ENCODE measurements at places on chromosomes 7 and 10.

GRCh38 chr10:50416181-50416824 lies 165.0 kb upstream of the ASAH2 start:
- no peak for DNase-seq

DNA sequence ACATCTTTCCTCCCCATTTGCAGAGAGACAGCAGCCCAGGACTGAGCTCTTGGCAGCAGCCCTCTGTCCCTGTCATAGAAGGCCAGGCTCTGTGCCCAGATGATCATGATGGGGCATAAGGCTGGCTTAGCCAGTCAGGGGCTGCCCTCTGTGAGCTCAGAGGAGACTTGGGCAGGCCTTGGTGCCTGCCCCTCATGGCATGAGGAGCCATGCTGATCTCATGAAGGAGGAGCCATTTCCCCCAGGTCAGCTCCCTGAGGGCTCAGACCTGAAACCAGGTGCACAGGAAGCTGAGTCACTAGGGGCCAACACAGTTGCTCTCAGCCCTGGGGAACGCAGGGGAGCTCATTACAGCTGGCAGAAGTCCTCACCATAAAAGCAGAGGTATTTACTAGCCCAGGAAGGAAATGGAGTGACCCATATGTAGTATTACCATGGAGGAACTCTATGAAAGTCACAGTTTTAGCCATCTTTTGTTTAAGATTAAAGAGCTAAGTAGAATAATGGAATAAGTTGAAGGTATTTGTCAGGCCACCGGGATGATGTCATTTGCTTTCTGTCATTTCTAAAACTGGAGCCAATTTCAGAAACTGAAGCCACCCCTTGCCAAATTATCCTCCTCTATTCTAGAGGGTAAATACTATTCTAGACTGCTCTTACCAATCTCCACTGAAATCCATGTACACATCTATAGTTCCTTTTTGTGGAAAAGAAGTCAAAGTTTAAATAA lies 362.4 kb upstream of the ZNF32 start:
- DNase-seq = no peak

GRCh38 chr7:93757426-93757825 lies 133.1 kb downstream of the TFPI2 start:
- DNase-seq = no peak

DNA sequence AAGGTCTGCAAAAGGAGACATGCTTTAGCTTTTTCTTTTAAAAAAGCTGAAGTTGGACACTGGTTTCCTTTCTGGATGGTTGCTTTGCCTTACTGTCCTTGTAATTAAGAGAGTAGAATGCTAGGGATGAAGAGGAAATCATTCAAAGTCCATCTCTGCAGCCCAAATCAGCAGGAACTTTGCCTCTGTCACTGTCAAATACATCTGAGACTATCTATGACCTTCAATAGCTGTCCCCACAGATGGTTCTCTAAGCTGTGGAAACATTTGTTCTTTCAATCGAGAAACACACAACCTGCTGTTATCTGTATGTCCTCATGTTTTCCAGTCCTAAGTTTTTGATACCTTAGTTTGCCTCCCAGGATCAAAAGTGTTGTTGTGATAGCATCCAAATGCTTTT lies 117.5 kb downstream of the SORBS1 start:
- DNase-seq = no peak

GRCh38 chr10:34638406-34639054 lies 176.6 kb downstream of the PARD3 start:
- peak; percentile 18 for DNase-seq

DNA sequence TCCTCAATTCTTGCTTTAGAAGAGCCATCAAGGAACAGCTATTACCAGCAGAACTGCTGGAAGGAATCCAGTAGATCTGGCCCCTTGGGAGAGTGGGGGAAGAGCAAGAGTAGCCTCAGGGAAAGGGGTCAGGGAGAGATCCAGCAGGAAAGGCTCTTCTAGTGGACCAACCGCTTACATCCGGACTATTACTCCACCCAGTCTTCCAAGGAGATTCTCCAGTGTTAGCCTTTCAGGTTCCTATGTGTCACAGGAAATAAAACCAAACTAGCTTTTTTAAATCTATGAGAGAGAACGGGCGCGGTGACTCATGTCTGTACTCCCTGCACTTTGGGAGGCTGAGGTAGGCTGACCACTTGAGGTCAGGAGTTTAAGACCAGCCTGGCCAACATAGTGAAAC lies 34.3 kb downstream of the TET1 start:
- no peak for DNase-seq

- DNase-seq = no peak
Observed at GRCh38 chr10:121598263-121599249, at the start of gene FGFR2. Gene FGFR2 (minus strand): TSS chr10:121598444. CDS start chr10:121593817, 4,627 bp downstream.

DNA sequence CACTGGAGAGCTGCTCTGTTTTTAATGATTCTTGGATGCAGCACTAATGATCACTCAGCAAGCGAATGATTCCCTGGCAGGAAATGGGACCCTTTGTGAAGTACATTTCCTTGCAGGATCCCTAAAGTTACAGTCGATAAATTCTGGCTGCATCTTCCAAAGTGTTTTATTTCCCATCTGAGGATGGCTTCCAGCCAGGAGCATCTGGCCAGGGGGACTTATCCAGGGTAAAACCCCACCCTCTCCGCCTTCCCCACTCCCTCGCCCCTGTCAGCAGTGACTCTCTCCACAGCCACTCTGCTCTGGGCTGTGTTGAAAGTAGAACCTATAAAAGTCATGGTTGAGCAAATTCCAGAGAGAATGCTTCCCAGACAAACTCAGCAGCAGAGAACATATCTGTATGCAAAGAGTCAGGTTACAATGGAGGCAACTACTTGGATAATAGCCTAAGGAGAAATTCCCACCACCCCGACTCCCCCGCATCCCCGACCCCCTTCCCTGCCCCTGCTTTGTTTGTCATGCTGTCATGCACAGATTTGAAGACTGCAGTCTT lies 111.0 kb upstream of the ANLN start:
- no peak for DNase-seq

DNA sequence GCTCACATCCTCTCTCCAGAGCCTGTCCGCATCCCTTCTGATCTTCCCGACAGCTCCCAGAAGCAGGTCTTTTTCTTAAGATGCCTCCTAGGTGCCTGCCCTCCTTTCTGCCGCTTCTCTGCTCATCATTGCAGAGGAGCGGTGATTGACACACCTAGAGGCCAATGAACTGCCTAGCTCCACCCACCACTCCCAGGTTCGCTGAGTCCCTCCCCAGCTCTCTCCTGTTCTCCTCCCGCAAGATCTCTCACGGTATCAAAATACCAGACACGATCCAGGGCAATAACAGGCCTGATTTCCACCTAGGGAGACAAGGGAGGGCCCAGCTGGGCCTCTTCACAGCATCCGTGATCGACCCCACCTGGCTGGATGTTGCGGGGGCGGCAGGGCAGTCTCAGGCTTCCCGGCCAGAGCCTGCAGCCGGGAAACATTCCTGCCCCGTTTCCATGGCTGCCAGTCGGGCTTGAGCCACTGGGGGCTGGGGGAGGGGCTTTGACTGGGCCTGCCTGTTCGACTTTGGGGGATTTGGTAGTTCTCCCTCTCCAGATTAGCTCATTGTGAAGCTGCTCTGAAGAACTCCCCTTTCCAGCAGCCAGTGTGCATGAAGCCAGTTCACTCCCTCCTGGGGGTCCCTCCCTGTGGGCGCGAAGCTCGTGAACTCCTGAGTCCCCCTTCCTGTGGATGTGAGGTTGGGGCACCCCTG lies 373.5 kb downstream of the RPS24 start:
- DNase-seq = peak; percentile 21

DNA sequence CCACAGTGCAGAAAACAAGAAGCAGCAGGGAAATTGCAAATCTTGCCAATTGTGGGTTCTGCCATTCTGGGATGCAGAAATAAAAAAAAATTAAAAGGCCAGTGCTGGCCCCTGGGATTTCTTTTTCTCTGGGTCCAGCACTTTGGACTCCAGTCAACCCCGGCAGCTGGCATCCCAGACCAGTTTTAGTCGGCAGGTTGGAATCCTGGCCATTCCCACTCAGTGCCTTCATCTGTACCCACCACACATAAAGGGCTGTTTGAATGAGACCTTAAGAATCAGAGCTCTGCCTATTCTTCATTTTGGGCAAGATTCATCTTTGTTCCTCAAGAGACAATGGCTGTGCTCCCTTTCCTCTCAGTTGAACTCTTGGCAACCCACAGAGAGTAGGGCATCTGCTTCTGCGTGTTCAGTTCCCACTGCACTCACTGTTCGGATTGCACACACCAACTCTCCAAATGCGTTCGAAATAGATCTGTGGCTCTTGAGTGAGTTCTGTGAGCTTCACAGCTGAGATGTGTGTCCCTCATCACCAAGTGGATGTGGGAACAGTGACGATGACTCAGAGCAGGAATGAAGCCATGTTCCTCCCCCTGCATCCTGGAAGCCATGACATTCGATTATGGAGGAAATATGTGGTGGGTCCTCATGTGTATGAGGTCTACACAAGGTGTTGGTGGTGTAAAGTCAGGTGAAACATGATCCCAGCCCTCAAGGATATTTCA lies 63.0 kb upstream of the EGFR start:
- DNase-seq = no peak

GRCh38 chr7:130297628-130298543 lies 4.9 kb downstream of the CPA4 start:
- no peak for DNase-seq

- no peak for DNase-seq
Observed at GRCh38 chr10:76301950-76302349, 870.5 kb downstream of the LRMDA start.

GRCh38 chr10:77168161-77168560 lies 469.4 kb downstream of the KCNMA1 start:
- no peak for DNase-seq

DNA sequence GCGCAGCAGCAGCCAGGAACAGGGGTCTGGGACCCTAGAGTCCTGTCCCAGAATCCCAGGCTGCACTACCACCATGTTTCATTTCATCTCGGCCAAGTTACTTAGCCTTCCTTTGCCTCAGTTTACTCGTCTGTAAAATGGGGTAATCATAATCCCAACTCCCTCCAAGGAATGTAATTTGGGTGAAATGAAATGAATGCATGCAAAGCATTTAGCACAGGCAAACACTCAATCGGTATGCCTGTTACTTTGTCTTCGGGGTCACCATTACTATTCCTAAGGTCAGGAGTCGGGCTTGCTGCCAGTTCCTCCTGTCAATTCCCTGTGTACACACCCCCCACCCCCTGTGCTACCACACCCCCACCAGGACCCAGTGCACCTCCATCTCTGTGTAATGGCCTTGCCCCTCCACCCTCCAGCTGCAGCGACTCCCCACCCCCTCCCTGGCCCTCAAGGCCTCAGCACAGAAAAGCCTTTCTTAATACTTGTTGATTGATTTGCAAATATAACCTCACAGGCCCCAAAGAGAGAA lies 1.7 kb downstream of the TNS3 start:
- DNase-seq = no peak

DNA sequence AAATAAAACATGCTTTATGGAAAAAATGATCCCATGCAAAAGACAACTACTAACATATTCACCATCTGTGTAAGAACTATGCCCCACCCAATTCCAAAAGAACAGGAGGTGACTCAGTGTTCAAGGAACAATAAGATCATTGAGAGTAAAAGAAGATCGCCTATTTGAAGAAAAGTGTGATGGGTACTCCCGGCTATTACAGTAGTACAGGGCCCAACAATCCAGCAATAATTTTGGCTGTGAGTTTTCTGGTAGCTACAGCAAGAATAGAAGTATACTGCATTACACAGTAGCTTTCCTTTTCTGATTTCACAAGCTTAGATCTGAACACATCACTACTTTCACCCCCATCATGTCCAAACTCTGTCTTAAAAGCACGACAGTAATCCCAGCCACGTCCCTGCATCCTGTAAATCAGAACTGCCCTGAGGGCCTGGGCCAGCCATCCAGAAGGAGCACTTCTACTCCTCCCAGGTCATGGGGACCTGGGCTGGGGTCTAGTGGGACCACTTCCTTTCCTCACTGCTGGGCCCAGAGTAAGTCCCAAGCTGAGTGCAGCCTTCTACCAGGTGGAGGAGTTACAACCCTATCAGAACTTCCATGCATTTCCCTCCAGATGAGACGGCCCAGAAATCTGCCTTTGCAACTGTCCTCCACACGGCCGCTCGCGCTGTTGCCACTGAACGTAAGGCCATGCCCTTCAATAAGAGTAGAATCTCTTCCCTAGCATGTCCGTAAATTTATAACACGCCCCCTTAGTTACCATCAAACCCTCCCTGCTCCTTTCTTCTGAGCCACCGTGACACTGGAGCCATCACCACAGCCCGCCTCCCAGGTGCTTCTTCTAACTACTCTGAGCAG lies 7.9 kb downstream of the ESYT2 start:
- no peak for DNase-seq

DNA sequence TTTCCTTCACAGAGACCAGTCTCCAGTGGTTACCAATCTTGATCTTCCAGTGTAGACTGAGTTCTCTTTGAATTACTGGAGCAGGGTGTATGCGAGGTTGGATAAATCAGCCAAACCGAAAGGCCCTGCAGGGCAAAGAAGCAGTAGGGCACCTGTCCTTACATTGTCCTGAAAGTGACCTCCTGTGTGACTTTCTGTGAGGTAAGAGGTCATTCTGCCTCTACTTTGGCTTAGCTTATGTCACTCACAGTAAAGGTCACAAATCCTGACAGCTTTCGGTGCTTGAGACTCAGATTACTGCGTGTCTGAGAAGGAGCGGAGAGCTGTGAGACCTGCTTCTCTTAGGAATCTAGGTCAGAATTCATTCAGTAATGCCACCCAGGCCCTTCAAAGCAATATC lies 252.7 kb upstream of the ETV1 start:
- DNase-seq = no peak

DNA sequence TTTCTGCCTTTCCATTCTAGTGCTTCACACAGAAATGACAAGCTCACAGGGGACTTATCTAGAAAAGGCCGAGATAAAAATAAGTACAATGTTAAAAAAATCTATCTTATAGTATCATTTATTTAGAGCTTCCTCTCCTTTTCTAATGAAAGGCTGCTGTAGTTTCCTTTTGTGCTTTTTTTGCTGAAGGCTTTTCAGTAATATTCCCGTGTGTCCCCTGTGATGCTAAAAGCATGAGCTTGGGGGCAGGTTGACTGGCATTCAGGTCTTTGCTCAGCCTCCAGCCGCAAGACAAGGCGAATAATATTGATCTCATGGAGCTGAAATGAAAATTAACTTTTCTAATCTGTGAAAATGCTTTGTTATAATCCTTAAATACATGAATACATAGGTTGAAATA lies 143.0 kb downstream of the ST7 start:
- DNase-seq = no peak

DNA sequence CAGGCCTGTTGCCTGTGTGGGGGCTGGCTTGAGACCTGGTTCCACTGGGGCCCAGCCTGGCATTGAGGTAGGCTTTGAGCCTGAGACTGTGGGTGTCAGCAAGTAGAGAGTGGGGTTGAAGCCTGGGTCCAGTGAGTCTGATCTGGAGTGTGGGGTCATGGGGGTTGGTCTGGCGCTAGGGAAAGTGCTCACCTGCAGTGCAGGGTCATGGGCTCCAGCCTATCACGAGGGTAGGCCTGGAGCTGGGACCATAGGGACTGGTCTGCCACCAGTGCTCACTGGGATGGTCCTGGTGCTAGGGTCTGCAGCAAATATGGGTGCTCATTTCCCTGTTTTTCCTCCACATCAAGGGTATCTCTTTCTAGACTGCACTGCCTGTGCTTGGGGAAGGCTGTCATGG lies 95.4 kb upstream of the KLF14 start:
- DNase-seq = no peak

GRCh38 chr7:47957156-47957555 lies 8.9 kb upstream of the PKD1L1 start:
- no peak for DNase-seq
